Putamen (tissue), 1 donor: ENCODE measurements at places on chromosomes 16 and 17.

DNA sequence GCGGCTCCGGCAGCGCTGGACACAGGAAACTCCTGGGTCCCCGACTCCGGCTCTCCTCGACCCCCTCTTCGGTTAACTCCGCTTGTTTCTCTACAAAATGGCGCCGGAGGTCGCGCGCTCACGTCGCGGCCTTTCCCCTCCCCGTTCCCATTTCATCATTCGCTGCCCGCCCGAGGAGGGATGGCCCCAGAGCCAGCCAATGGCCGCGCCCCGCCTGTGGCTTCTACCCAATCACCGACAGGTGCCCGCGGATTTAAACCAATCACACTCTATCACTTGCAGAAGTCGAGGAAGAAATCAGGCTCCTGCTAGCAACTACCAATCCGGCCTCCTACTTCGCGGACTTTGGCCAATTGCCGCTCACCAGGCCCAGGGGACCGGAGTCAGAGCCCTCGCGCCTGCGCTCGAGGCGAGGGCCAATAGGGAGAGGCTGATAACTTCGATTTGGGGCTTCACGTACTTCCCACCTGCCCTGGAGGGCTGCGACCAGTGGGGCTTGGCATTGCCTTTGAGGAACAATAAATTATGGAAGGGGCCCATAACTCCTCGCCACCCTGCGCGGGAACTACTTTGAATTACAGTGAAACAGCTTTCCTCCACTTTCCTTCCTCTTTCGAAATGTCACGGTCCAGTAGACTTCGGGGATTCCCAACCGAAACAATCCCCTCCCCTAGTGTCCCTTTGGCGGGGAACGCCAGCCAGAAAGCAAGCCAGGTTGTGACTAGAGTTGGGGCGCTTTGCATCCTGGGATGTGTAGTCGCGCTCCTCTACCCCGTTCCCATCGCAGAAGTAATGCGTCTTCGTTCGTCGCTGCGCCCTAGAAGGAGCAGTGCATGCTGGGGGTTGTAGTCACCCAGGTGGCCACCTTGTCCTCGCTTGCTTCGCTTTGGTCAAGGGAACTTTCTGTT is at the start of gene CNOT1:
CNOT1 (minus strand) TSS at position 94 of the 908 bp plus-strand sequence. CDS start 30,489 bp downstream, outside the sequence.
- peak; percentile 99 for DNase-seq

- DNase-seq = no peak
These were observed 17.4 kb downstream of the NF1 start for GRCh38 chr17:31112001-31112661.

DNA sequence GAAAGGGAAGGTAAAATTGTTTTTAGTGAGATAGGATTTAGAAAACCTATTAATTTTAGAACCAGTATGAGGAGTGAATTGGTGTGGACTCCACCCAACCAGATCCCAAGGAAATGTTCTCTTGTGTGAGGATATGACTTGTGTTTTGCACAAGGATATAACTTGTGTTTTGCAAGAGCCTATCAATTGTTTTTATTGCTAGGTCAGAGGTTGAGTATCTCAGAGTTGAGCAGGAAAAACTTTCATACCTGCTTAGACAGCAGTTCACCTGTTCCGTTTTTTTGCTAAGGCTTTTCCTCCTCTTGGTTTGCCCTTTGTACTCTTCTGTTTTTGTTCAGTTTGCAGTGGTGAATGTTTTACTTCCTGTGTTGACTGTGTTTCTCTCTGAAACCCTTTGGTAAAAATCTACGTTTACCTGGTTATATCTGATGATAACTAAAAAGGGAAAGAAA is 5.1 kb downstream of the NBR1 start:
- no peak for DNase-seq

DNA sequence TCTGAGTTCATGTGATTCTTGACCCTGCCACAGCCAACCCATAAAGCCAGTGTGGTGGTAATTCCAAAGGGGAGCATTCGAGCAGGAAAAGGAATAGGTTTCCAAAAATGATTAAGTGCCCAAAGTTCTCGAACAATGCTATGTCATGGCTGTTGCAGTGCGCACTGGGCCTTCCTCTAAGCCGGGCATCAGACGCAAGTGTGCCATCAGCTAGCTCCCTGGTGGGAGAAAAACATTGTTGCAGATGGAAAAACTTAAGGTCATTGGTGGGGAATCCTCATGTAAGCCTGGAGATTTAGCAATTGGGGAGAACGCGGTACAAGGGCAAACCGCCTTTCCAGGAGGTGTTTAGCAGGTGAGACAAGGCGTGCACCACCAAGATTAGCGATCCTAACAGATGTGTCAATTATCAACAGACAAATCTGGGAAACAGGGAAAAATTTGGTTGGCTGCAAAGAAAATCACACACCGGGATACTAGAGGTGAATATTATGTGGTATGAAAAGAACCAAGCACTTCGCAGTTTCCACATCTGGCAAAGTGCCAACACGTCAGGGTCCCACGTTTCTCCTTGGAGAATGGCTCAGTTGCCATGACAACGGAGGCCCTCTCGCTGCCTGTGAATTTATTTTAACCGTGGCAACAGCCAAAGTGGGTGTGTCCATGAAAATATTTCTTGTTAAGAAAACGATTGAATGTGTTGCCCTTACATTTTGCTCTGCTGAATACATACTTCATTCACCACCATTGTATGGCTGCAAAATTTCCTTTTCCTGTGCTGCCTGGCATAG is 118.5 kb upstream of the CACNG5 start:
- peak; percentile 55 for DNase-seq

DNA sequence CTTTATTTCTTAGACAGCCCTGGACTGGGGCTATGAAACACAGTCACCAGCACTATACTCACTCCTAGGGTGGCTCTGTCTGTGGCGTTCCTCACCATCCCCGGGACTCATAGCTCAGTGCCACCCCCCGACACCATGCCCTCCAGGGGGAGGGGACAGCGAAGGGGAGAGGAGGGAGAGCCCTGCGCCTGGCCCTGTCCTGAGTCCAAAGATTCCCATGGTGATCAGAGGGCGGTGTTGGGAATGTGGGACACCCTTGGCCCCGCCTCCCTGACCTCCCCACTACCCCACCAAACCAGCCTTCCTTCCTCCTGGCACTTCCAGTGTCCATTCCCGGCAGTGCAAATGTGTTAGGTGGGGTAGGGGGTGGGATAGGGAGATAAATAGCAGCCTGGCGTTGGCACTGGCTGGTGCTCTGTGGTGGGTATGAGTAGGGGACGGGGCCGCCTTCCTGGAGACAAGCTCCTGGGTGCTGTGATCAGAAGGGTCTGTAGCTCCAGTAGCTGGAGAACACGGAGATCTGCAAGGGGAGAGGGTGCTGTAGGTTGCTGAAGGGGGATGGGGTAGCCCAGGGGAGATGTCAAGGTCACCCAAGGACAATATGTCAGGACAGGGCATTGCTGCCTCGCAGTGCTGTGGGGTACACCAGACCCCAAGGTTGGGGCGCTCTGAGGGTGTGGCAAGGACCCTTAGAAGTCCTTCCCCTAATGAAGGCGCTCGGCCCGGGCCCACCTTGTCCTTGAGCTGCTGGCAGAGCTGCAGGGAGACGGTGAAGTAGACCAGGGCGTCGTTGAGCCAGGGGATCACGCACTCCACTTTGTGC is 2.0 kb downstream of the SMIM22 start:
- DNase-seq = no peak

DNA sequence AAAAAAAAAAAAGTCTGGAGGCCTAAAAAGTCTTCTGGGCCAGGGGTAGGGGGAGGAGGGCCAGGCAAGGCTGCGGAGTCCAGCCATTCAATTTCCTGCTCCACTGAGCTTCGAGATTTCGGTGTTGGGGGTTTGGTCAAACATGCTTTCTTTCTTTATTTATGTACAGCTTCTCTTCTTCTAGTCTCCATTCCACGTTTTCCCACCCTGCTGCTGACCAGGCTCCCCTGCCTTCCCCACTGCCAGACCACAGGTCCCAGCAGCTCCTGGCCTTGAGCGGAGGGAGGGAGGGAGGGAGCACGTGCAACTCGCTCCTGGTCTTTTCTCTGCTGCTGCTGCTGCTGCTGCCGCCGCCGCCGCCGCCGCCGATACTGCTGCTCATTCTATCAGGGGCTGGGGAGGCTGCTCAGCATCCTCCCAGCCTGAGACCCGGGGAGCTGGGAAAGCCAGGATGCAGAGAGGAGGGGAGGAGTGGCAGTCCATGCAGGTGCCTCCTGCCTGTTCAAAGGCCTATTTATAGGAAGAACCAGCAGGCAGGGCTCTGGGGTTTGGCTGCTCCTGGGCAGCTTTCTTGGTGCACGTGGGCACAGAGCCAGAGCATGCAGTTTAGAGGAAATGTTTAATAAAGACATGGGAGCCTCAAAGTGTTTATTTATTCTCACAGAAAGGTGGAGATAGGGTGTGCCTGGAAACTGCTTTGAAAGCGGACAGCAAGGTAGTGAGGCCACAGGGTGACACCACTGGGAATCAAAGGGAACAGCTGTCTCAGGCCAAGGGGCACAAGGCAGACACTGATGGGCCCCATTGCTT is 23.4 kb upstream of the ZFHX3 start:
- DNase-seq = no peak

GRCh38 chr16:70428178-70428998 is 10.5 kb downstream of the ST3GAL2 start:
- no peak for DNase-seq

GRCh38 chr16:69917739-69918138 is 33.4 kb upstream of the CLEC18A start:
- no peak for DNase-seq

GRCh38 chr16:80347900-80348299 is 192.9 kb upstream of the DYNLRB2 start:
- DNase-seq = peak; percentile 13

DNA sequence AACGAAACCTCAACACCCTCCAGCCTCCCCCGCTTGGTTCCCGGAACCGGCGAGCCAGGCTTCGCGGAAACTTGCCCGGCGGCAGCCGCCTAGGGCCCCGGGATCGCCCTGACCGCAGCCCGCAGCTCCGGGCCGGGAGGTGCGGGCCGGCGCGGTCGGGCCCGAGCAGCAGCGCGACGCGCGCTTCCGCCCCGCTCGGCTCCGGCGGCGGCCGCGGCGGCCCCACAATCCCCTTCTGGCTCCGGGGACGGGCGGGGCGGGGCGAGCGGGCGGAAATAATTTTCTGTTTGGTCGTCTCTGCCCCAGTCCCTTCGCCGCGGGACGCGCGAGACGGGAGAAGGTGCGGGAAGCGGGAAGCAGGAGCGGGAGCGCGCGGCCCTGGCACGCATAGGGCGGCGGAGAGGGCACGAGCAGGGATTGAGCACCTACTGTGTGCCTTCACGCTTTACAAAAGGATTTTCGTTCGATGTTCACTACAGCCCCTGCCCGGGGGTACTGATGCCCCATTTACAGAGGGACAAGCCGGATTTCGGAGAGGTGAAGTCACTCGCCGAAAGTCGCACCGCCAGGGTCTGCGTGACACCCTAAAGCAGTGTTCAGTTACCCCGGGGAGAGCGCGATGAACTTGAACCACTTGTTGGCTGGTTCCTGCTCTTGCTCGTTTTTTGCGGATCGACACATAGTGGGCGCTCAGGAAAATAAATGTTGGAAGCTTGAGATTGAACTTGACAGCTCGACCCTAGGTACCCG is 2.7 kb upstream of the MLLT6 start:
- peak; percentile 80 for DNase-seq

GRCh38 chr17:75843577-75844529 is at the start of gene UNC13D:
UNC13D (minus strand) TSS chr17:75844404; CDS start chr17:75844337, 67 bp downstream.
- no peak for DNase-seq

DNA sequence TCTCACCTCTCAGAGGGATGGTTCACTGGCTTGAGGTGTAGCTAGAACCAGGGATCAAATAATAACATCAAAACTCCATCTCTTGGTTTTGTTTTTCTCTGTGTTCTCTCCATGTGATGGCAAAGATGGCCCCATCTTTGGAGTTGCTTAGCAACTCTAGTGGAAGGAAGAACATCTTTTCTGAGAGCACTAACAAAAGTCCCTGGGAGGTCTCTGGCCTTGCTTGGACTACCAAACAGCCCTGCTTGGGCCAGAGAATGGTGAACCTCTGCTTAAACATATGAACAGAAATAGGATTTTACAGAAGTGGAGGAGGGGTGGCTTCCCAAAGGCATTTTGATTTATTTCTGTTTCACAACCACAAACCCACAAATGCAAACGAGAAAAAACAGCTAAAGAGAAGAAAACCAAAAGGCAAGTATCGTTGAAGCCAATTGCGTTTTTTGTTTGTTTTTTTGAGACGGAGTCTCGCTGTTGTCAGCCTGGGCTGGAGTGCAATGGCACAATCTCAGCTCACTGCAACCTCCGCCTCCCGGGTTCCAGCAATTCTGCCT is 13.2 kb downstream of the GABARAPL2 start:
- DNase-seq = no peak

DNA sequence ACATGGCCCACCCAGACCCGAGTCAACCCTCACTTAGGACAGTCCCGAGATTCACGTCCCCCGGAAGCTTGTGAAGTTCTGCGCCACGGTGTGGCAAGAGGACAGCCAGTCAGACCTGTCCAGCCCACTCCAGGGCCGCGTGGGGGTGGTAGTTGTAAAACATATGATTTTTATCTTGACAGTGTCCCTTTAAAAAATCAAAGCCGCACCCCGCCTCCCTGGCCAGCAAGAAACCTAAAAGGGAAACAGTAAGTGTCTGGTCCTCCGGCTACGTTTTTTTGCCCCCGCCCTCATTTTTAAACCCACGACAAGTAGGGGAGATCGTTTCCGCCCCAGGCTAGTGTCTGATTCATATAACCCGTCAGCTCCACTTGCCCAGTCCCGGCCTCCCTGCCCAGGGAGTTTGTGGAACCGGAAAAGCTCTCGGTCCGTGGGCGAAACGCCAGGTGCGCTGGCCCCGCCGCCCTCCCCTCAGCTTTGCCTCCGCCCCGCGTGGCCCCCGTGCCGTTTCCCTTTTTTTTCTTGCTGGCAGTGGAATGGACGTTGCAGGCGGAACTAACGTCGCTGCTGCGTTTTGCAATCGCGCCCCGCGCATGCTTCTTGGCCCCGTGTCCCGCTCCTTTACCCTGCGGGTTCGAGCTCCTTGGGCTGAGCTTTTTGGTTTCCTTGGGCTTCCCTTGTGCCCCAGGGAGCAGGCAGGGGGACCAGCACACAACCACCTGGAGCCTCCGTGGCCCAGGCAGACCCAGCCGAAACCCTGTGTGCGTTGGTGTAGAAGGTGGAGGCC is 13.3 kb upstream of the NUDT16L1 start:
- DNase-seq = no peak

DNA sequence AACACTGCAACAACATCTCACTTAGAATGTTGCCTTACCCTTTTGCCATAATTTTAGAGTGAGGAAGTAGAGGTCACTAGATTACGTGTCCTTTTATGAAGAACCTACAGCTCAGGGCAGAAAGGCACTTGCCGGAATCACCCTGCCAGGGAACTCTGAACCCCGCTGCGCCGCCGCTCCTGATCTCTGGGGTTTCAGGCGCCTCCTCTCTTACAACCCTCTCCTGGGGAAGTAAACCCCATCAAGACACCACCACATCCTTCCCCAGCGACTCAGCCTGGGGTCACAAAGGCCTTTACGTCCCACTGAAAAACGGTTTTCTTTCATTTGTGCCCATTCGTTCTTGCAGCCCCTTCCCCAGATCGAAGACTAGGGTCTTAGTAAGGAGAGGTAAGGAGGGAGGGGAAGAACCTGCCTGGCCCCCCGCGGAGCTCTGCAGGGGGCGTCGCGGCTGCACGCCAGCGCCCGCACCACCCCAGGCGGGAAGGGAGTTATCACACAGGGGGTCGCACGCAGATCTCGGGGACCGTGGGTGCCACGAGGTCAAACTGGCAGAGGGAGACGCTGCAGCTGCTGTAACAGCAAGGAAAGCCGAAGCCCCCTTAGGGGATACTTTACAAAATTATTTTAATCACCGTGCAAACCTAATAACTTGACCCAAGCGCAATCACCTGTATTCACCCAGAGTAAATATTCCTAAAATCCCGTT is 1.0 kb upstream of the HLF start:
- no peak for DNase-seq
